ENCODE measurements at places on chromosomes 5 and 9. TPM values are rescaled to one million over a fixed set of nuclear protein-coding genes. Genes with fewer than 3 reads are reported as not detected.

The OBP2B gene
- not detected for total RNA-seq

The EQTN gene
- 1.4 TPM for total RNA-seq

The SLU7 gene
- 48.2 TPM for total RNA-seq

The PCYOX1L gene
- total RNA-seq = 13.6 TPM

The SPATA31E1 gene
- total RNA-seq = not detected

The LRRC70 gene
- total RNA-seq = 4.8 TPM
